Activated CD4-positive, alpha-beta T cell treated with anti-CD3 and anti-CD28 coated beads, Interleukin-2, amount 10 ng/mL, durations not matched to agents 24 days and 14 days (primary cell): ENCODE measurements at places on chromosomes 6 and 20. TPM values are rescaled to one million over a fixed set of nuclear protein-coding genes. Genes with fewer than 3 reads are reported as not detected.

The PAX1 gene
- not detected in 2 replicates for total RNA-seq

The DPM1 gene
- 61.2 and 68.3 TPM in 2 replicates for total RNA-seq

The CTAGE9 gene
- total RNA-seq: not detected in 2 replicates

The TMEM151B gene
- total RNA-seq: 0.07 TPM in 1 of 2 replicates, not detected in the other

The CYP21A2 gene
- total RNA-seq: 0.35 TPM in 1 of 2 replicates, not detected in the other

The SIRT5 gene
- total RNA-seq: 8.1 and 8.4 TPM in 2 replicates

The FLRT3 gene
- total RNA-seq: not detected in 2 replicates

DNA sequence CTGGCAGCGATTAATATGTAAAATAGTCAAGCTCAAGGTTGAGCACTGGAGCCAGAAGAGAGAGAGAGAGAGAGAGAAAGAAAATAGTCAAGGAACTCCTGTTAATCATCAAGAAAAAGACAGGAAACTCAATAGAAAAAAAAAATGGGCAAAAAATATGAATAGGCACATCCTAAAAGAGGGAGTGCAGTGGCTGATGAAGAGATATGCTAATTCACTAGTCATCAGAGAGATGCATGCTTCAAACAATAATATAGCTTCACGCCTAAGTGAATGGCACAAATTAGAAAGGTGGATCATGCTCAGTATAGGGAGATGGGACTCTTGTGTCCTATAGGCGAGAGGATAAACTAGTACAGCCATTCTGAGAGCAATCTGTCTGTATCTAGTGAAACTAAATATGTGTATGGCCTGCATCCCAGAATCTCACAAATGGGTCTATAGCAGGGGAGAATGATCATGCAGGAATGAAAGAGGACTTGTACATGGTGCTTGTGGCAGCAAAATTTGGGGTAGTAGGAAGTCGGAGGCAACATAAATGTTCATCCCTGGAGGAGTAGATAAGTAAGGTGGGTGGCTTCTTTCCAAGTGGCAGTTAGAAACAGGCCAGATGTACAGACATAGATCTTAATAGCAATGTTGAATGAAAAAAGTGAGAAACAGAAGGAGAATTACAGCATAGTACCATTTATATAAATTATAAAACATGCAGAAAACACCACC, 176.8 kb downstream of the VEGFA start:
- no peaks in the 10 kb centered on the region for H3K36me3 ChIP-seq
- no peak overlapping the region for H3K4me3 ChIP-seq
- H3K27ac ChIP-seq: no peak overlapping the region
- DNase-seq: no peak

GRCh38 chr6:118571121-118571520, 23.0 kb downstream of the PLN start:
- peaks cover 29% of the 10 kb centered on the region for H3K36me3 ChIP-seq
- no peak overlapping the region for H3K4me3 ChIP-seq
- H3K4me1 ChIP-seq: peaks cover 7% of the 10 kb centered on the region
- H3K27me3 ChIP-seq: no peaks in the 10 kb centered on the region

GRCh38 chr6:168348186-168348585, 28.6 kb upstream of the DACT2 start:
- H3K27ac ChIP-seq: no peak overlapping the region
- H3K4me3 ChIP-seq: no peak overlapping the region
- DNase-seq: no peak
- no peaks in the 10 kb centered on the region for H3K36me3 ChIP-seq
- peaks cover 10% of the 10 kb centered on the region for H3K27me3 ChIP-seq

- no peaks in the 10 kb centered on the region for H3K4me1 ChIP-seq
- peaks cover 5% of the 10 kb centered on the region for H3K27me3 ChIP-seq
- no peak overlapping the region for H3K27ac ChIP-seq
- no peak overlapping the region for H3K4me3 ChIP-seq
Measured at GRCh38 chr6:53458105-53458866, 86.6 kb downstream of the GCLC start.

DNA sequence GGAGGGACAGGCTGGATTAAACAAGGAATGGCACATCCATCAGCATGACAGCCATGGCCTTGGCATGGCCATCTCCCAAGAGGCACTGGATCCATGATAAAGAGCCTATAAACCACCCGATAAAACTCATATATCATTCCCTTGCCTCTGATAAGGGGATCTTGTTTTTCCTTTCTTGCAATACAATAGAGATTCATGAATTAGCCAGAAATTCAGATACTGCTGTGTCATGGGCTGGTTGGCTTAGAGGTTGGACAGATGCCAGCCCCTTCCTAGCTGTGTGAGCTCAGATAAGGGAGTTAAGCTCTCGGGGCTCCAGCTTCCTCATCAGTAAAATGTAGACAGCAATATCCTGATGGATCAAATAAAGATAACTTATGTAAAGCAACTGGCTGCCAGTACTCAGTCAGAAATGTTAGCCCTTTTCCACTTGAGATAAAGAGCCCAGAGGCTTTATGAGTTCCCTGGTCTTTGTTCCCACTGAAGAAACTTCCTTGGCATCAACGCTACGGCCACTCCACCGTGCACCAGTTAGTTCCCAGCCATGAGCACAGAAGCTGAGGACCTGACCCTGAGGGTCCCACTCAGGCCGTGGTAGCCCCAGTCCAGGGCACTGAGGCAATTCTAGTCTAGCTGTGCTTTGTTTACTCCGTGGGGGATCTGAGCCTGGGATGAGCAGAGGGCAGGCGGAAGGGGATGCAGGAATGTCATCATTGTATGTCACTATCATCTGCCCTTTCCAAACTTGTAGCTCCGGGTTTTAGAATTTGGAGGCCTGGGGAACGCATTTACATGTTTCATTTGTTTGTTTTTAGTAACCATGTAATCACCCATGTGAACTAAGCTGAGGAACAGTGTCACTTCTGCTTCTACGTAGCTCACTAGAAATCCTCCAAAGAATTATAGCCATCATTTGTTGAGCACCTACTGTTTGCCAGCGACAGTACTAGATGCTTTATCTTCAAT, 67.2 kb upstream of the TBC1D7 start:
- H3K4me3 ChIP-seq: no peak overlapping the region
- H3K4me1 ChIP-seq: peaks cover 5% of the 10 kb centered on the region
- no peak for DNase-seq
- H3K36me3 ChIP-seq: no peaks in the 10 kb centered on the region
- no peak overlapping the region for H3K27ac ChIP-seq
- no peaks in the 10 kb centered on the region for H3K27me3 ChIP-seq

GRCh38 chr6:10418862-10419748, 4.2 kb upstream of the TFAP2A start:
- DNase-seq: no peak
- H3K4me1 ChIP-seq: peaks cover 4% of the 10 kb centered on the region
- peaks cover 96% of the 10 kb centered on the region for H3K27me3 ChIP-seq
- no peak overlapping the region for H3K4me3 ChIP-seq
- H3K27ac ChIP-seq: peak overlapping the region; percentile 76

DNA sequence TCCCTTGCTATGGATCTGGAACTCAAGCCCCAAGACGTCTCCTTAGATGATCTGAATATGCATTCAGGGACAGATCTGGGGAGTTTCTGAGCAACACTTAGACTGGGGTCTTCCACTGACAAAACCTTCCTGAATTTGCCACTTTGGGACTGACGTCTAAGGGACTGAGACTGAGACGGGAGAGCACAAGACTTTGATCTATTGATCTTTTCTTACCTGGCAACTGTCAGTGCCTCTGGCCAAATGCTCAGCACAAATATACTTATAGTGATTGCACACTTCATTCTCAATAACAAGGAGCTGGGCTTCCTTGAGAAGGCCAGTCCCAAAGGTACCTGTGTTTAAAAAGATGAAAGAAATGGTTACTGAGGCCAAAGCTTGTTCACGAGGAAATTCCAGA, 131.8 kb downstream of the LPA start:
- peaks cover 40% of the 10 kb centered on the region for H3K27me3 ChIP-seq
- H3K4me1 ChIP-seq: no peaks in the 10 kb centered on the region

DNA sequence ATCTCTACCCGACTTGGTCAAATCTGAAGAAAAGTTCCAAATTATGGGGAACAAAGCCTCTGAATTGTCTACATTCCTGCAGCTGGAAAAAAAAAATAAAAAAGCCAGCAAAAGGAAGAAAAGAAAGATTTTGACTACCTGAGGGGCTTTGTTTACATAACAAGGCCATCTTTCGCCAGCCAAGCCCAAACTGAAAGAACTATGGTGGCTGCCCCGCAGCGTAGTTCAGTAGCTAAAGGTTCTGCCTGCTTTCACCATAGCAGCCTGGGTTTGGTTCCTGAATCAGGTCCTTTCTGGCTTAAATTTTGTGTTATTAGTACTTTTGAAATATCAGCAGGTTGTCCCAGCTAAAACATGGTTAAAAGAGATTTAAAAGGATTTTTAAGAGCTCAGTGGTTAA, 35.4 kb downstream of the ZNF133 start:
- DNase-seq: no peak
- no peaks in the 10 kb centered on the region for H3K27me3 ChIP-seq
- no peaks in the 10 kb centered on the region for H3K36me3 ChIP-seq
- no peak overlapping the region for H3K4me3 ChIP-seq
- no peaks in the 10 kb centered on the region for H3K4me1 ChIP-seq

GRCh38 chr6:50936277-50936681, 117.6 kb downstream of the TFAP2B start:
- no peaks in the 10 kb centered on the region for H3K4me1 ChIP-seq
- H3K27ac ChIP-seq: no peak overlapping the region
- DNase-seq: no peak
- no peaks in the 10 kb centered on the region for H3K36me3 ChIP-seq
- no peaks in the 10 kb centered on the region for H3K27me3 ChIP-seq
- no peak overlapping the region for H3K4me3 ChIP-seq

GRCh38 chr6:151029970-151030369, 164.5 kb downstream of the MTHFD1L start:
- DNase-seq: no peak
- no peak overlapping the region for H3K27ac ChIP-seq
- no peak overlapping the region for H3K4me3 ChIP-seq
- peaks cover 48% of the 10 kb centered on the region for H3K36me3 ChIP-seq
- no peaks in the 10 kb centered on the region for H3K27me3 ChIP-seq

DNA sequence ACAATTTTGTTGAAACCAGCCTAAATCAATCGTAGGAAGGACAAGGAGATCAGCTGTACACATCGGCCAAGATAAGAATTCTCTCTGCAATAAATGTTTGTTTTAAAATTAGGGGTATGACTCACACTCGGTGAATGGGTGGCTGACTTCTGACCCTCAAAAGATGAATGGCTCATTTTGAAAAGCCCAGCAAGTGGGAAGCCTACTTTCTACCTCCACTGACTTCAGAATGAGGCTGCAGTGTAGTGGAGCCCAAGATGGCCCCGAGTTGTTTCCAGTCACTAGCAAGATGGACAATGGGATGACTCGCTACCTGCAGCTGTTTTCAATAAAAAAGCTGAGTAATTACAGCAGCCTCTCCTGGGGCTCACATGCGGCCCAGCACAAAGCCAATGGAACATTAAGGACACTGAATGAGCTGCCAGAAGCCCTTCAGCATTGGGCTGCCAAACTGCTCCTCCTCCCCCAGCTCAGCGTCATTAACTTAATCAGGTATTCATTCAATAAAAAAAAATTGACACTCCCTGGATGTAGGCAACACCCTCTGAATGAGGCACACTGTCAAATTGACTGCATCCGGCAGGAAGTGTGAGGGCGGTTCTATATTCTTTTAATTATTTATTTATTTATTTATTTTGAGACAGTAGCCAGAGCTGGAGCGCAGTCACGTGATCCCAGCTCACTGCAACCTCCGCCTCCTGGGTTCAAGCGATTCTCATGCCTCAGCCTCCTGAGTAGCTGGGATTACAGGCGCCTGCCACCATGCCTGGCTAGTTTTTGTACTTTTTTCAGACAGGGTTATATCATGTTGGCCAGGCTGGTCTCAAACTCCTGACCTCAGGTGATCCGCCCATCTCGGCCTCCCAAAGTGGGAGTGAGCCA, 107.3 kb downstream of the GMPR start:
- peaks cover 9% of the 10 kb centered on the region for H3K4me1 ChIP-seq
- H3K27me3 ChIP-seq: no peaks in the 10 kb centered on the region
- no peak overlapping the region for H3K4me3 ChIP-seq
- H3K27ac ChIP-seq: no peak overlapping the region
- no peak for DNase-seq
- H3K36me3 ChIP-seq: peaks cover 3% of the 10 kb centered on the region

- DNase-seq: no peak
- H3K4me1 ChIP-seq: peaks cover 4% of the 10 kb centered on the region
- no peaks in the 10 kb centered on the region for H3K36me3 ChIP-seq
- peak overlapping the region; percentile 2 for H3K4me3 ChIP-seq
- peaks cover 56% of the 10 kb centered on the region for H3K27me3 ChIP-seq
Measured at GRCh38 chr6:75747152-75747992, 1.7 kb upstream of the MYO6 start.

DNA sequence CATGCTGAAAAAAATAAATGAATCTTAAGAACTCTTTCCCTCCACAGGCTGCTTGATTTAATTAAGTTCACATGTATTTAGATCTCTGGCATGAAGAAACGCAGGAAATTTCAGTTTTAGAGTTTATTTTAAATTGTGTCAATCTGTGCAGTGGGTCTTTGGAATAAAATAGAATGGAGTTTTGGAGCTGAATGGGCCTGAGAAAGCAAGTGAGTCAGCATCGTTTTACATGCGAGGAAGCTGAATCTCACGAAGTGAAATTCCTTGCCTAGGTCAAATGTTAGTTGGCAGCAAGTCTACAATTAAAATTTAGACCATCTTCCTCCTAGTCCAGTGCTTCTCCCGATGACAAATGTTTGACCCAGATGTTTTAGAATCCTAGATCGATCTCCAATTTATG, 22.4 kb downstream of the MAP7 start:
- H3K4me3 ChIP-seq: no peak overlapping the region
- peaks cover 13% of the 10 kb centered on the region for H3K27me3 ChIP-seq
- H3K27ac ChIP-seq: no peak overlapping the region
- H3K4me1 ChIP-seq: peaks cover 17% of the 10 kb centered on the region
- H3K36me3 ChIP-seq: no peaks in the 10 kb centered on the region

GRCh38 chr20:46043556-46043955, 14.5 kb downstream of the SLC12A5 start:
- H3K27ac ChIP-seq: no peak overlapping the region
- H3K27me3 ChIP-seq: peaks cover 5% of the 10 kb centered on the region
- DNase-seq: no peak

DNA sequence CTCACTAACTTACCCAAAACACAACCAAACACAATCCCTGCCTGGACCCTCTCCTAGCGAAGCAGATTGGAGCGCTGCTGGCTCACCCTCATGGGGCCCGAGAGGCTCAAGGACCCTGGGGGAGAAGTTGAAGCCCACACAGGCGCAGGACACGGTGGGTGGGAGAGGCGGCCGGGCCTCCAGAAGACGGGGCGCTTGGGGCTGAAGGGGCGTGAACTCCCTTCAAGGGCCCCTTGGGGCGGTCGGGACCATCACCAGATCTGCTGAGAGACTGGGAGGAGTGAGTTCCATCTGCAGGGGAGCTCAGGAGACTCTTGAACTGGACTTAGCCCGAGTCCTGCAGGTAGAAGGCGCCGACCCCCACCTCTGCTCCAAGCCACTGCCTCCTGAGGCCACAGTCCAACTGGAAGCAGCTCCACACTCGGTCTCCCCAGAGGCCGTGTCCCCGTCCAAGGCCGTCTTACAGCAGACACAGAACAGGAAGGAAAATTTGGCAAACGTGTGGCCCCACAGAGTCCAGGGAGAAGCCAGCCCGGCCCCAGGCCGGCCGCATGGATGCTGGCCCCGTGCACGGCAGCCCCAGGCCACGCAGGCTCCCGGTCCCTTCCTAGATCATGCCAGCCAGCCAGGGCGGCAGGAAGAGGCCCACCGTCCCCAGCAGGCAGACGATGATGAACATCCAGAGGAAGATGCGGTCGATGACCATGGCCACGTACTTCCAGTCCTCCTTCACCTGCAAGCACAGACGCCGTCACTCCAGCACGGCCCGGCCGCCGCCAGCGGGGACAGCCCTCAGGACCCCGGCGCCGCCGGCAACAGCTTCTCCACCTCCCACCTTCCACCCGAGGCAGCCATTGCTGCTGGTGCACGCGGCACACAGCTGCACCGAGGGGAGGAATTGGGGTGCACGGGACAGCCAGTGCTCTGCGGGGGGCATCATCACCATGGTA, 14.7 kb downstream of the CHRNA4 start:
- no peak overlapping the region for H3K27ac ChIP-seq
- peaks cover 3% of the 10 kb centered on the region for H3K36me3 ChIP-seq
- H3K4me3 ChIP-seq: no peak overlapping the region
- DNase-seq: no peak
- H3K27me3 ChIP-seq: no peaks in the 10 kb centered on the region
- H3K4me1 ChIP-seq: no peaks in the 10 kb centered on the region
